Stimulated activated CD8-positive, alpha-beta memory T cell treated with anti-CD3 and anti-CD28 coated beads, Interleukin-15, amount 100 ng/mL, for 24 hours (primary cell): ENCODE measurements at places on chromosomes 5 and 9.
A peak's percentile ranks its signal among the peaks of the same experiment; 100 is the strongest.

DNA sequence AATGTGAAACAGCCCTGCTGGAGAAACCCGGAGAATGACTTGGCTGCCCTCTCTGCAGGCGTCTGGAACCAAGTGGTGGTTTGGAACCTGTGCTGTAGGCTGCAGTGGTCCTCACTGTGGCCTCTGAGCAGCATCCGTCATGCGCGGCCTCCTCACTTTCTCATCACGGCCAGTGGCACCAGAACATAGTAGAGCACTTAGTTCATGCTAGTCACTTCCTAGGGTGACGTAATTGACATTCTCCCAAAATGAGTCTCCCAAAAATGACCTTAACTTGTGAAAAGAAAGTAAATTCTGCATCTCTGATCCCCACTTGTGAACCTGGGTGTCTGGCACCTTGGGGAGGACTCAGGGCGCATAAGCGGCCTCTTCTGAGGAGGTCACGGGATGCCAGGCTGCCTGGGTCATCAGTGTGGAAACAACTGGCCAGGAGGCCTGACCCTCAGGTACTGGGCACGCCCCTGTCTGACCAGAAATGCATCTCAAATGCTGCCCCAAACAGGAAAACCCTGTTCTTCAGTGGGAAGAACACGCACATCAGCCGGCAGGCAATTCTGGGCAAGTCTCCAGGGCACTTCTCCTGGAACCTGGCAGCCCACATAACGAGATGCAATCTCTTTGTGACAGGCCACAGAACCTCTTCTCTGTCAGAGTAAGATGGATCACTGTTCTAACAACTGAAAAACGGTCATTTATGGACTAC is 36.6 kb upstream of the SPTLC1 start:
- no peak for DNase-seq

GRCh38 chr5:177388521-177389052 is 4.4 kb downstream of the SLC34A1 start:
- DNase-seq, result no peak

- no peak for DNase-seq
Measured at GRCh38 chr5:10315824-10316509, 8.3 kb upstream of the CMBL start.

GRCh38 chr5:76718880-76719279 is 3.0 kb downstream of the F2R start:
- no peak for DNase-seq

GRCh38 chr9:31372799-31373587 is 1011.5 kb upstream of the ACO1 start:
- DNase-seq, result no peak

DNA sequence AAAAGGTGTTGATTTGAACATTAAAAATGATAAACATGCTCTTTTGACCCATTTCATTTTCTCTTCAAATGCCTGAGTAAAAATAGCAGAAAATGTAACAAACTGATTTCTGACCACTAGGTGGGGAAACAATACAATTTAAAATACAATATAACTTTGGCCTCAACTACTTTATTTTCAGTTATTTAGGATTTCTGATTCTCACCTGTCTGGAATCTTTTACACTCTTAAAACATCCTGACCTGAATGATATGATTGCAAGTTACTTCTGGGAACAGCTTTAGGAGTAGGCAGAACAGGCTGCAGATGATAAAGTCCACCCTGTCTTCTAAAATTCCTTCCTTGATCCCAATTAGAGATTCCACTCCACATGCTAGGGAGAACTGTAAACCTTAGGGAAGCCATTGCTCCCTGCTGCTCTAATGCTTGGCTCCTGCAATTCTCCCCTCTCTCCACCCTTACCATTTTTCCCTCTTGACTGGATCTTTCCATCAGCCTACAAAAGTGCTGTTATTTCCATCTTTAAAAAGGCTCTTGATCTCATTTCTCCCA is 70.3 kb downstream of the FYB1 start:
- DNase-seq, result no peak

DNA sequence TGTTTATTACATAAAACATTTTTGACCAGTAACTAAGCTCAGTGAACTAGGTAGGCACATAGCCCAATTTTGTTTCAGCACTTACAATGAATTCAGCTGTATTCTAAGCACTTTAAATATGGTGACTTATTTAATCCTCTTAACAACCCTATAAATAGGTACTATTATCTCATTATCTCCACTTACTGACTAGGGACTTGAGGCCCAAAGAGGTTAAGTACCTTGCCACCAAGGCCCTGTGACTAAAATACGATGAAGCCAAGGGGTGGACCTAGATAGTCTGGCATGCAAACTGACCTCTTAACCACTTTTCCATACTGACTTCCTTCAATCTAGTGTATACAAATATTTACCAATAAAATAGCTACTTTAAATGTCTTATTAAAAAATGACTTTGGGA is 266.4 kb downstream of the ZNF608 start:
- DNase-seq, result no peak

DNA sequence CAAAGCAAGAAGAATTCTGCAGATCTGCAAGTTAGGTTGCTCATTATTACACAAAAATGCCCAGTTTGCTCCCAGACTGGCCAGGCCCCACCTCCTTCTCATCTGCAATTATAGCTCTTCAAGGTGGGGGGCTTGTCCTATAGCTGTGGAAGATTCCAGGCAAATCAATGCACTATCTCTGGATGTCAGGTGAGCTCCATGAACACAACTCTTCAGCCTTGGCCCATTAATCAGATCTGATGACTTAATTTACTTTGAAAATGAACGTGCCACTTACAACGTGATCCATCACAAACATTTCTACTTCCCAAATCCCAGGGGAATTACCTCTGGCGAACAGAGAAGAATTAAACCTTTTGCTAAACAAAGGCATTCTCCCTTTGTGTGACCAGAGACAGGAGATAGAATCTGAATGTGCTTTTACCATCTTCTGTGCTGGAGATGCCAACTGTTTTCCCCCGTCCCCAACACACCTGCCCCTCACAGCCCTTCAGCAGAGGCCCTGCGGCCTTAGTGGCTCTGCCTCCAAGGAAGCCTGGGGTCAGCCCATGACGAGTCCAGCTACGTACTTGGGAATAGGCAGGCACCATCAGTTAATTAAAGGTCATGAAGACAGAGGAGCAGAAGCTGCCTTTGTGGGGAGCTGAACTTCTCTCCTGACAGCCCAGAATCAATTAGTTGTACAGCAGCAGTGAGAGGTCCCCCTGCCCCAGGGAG is 60.5 kb downstream of the SNX18 start:
- no peak for DNase-seq

- no peak for DNase-seq
Measured at GRCh38 chr5:13567819-13568218, 376.7 kb downstream of the DNAH5 start.

GRCh38 chr9:113309204-113309813 is 6.1 kb upstream of the RNF183 start:
- no peak for DNase-seq

DNA sequence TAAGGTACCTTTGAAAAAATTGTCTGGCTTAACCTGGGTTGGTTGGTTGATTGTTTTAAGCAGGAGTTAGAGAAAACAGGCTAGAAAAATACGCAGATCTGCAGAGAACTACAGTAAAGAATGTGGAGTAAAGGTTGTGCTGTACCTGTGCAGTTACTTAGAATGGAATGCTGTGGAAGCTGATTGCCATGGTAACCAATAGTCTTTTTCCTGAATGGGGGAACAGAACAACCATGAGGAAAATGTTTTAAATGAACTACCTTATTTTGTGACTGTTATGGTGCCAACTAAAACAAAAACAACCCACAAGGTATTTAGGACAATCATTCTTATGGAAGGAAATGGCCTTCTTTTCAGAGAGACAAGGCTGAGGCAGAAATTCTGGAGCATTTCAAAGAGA is 4.8 kb upstream of the HOMER1 start:
- no peak for DNase-seq

DNA sequence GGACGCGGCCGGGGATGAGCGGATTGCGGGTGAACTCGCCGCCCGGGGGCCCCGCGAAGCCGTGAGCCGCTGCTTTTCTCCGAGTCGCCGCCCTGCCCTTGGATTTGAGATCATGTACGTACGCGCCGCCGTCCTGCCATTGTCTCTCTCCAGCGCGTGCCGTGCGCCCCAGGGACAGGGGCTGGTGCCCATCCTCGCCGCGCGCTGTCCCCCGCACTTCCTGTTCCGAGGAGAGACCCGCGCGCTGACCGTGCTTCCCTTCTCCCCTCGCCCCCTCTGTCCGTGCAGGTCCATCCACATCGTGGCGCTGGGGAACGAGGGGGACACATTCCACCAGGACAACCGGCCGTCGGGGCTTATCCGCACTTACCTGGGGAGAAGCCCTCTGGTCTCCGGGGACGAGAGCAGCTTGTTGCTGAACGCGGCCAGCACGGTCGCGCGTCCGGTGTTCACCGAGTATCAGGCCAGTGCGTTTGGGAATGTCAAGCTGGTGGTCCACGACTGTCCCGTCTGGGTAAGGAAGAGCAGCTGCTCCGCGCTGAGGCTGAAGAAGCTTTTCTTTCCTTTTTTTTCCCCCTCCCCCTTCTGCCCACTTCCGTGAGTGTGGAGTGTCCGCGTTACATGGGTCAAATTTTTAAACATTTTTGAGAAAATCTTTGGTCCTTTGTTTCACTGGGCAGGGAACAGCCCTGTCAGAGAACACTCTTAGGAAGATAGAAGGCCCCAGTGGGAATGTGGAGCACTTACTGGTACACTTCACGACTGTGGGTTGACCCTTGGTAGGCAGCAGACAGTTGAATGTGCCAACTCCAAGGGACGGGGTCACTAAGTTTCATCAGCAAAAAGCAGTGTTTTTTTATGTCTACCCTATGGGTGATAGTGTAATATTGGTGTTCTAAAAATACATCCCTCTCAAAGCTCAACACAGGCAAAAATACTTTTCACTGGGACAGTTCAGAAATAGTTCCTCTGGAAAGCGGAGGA is 727 bp downstream of the RHOBTB3 start:
- peak; percentile 6 for DNase-seq

- DNase-seq, result no peak
Measured at GRCh38 chr5:179454356-179454755, 96.0 kb upstream of the RUFY1 start.

- DNase-seq, result no peak
Measured at GRCh38 chr5:177066224-177066623, 20.5 kb upstream of the FGFR4 start.

GRCh38 chr5:177520271-177520670 is 3.5 kb upstream of the DDX41 start:
- no peak for DNase-seq

- no peak for DNase-seq
Measured at GRCh38 chr5:96733771-96734500, 71.8 kb downstream of the CAST start.

GRCh38 chr9:19161257-19162025 is 34.1 kb upstream of the PLIN2 start:
- DNase-seq, result no peak

DNA sequence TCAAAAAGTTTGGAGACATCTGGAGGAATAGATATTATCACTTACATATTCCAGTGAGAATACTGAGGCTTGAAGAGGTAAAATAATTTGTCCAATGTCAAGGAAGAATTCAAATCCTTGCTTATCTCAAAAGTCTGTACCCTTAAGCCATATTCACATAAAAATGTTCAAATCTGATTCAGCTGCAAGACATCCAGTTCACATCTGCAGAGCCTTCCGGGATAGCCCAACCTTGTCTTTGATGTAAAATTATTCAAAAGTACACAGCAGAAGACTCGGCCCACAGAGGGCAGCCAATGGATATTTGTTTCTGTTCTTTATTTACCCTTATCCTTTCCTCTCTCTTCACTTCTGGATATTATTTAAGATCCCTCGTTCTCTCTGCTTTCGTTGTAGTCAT is 1183.8 kb upstream of the WWC1 start:
- no peak for DNase-seq

- DNase-seq, result no peak
Measured at GRCh38 chr9:3035579-3036332, 191.9 kb upstream of the PUM3 start.

GRCh38 chr5:143585970-143586369 is 182.5 kb upstream of the NR3C1 start:
- DNase-seq, result no peak

GRCh38 chr5:154945695-154946301 is 4.9 kb downstream of the MRPL22 start:
- DNase-seq, result no peak

DNA sequence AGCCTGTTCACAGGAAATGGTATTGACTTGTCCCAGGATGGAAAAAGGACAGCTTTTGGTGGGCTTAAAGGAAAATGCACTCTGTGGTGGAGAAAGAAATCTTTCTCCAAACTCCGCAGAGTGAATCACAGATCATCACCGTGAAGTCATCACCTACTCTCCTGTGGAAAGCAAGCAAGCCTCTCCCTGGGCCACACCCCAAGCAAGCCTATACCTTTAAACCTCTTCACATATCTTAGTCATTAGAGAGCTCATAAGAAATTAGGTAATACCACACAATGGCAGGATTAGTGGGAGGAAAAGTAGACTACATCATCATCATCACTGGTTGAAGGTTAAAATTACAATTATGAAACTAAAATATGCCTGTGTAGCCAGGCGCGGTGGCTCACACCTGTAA is 23.2 kb downstream of the TLE1 start:
- no peak for DNase-seq

GRCh38 chr9:121021301-121021700 is 28.8 kb downstream of the C5 start:
- no peak for DNase-seq

DNA sequence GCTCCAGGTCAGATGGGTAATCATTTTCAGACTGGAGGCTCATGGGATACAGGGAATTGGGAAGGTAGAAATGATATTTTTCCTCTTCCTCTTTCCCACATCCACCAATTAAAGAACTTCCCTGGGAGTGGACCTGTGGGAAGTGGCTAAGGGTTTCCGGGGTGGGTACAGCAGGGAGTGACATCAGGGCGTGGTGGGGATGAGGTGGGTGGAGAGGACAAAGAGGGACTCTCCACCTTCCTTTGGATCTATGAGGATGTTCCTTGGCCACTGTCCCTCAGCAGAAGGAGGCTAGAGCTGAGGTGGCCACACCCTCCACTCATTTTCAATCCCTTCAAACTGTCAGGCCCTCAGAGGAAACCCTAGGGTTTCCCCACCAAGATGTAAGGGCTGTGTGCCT is 54.7 kb downstream of the IRF1 start:
- DNase-seq, result no peak

DNA sequence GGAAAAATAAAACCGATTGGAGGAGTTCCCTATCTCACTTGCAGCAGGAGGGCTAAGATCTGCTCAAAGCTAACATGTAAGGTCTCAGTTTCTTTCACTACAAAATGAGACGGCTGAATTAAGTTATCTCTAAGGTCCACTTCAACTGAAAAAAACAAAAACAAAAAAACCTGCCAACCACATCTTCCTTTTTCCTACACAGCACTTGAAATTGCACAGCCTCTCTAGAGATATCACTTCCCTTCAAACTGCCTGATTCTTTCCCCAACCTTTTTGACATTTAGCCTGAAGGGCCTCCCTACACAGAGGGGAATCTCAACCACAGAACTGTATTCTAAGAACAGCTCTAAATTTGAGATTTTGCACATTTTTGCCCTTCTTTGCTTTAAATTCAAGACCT is 227.9 kb upstream of the TARS1 start:
- DNase-seq, result no peak
